Naive thymus-derived CD8-positive, alpha-beta T cell (primary cell): ENCODE measurements at places on chromosomes 3 and 15. TPM values are rescaled to one million over a fixed set of nuclear protein-coding genes. Genes with fewer than 3 reads are reported as not detected.

P2RY14 gene
- not detected for polyA plus RNA-seq

ABI3BP gene
- not detected for polyA plus RNA-seq

EDC3 gene
- polyA plus RNA-seq: 29.3 TPM

HIGD2B gene
- not detected for polyA plus RNA-seq

ACTRT3 gene
- 0.13 TPM for polyA plus RNA-seq

CSNK1G1 gene
- polyA plus RNA-seq: 16.4 TPM

UROC1 gene
- 0.07 TPM for polyA plus RNA-seq

APOD gene
- polyA plus RNA-seq: not detected

PRICKLE2 gene
- polyA plus RNA-seq: not detected

PLCB2 gene
- polyA plus RNA-seq: 22.2 TPM

FAM174B gene
- polyA plus RNA-seq: 3.5 TPM

POC1A gene
- 1.1 TPM for polyA plus RNA-seq

RGMA gene
- not detected for polyA plus RNA-seq

FBXO40 gene
- not detected for polyA plus RNA-seq
